ENCODE measurements at places on chromosomes 16 and 17. TPM values are rescaled to one million over a fixed set of nuclear protein-coding genes. Genes with fewer than 3 reads are reported as not detected.

DNA sequence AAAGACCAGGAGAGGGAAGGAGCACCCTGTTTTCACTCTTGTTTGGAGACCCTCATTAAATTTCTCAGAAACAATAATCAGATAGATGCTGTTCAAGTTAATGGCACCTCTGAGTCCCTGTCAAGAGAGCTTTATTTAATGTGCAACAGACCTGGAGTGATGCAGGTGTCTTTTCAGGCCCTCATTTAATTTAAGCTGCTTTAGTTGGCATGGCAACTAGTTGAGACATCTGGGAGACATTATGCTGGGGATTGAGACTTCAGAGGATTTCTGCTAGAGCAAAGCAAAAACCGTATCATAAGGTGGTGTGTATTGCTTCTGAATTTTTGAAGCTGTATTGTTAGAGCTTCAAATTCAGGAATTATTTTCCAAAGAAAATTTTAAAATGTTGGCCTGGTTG, 108.5 kb downstream of the NLK start:
- DNase-seq, result no peak
- H3K27me3 ChIP-seq, result no peaks in the 10 kb centered on the region
- no peaks in the 10 kb centered on the region for H3K36me3 ChIP-seq
- no peak overlapping the region for H3K4me3 ChIP-seq

DNA sequence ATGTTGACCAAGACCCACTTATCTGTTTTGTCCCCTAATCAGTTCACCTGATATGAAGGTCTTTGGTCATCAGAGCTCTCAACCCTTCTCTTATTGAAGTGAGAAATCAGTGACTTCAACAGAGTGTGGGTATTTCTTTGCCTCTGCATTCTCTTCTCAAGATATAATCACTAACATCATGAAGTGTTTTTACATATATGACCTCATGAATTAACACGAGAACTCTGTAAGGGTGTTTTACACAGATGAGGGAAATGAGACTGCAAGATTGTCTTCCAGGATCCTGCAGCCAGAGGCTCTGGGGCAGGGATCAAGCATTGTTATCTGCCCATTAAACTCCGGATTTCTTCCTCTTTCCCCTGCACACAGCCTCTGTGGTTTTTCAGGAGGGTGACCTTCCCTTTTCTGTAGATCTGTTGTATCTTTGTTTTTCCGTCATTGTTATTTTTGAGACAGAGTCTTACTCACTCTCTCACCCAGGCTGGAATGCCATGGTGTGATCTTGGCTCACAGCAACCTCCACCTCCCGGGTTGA, 22.7 kb downstream of the LCMT1 start:
- no peak overlapping the region for H3K27ac ChIP-seq
- H3K27me3 ChIP-seq, result no peaks in the 10 kb centered on the region
- no peak for DNase-seq
- H3K36me3 ChIP-seq, result peaks cover 30% of the 10 kb centered on the region
- no peaks in the 10 kb centered on the region for H3K4me1 ChIP-seq
- H3K4me3 ChIP-seq, result no peak overlapping the region

GRCh38 chr17:15287538-15288267, 22.6 kb upstream of the PMP22 start:
- H3K27ac ChIP-seq, result no peak overlapping the region
- H3K4me3 ChIP-seq, result no peak overlapping the region
- H3K36me3 ChIP-seq, result no peaks in the 10 kb centered on the region
- peaks cover 2% of the 10 kb centered on the region for H3K27me3 ChIP-seq
- DNase-seq, result no peak

PRR35 gene
- total RNA-seq, result not detected

PYDC1 gene
- not detected for total RNA-seq

Measured in liver (tissue), 10 donors.